Spinal cord (tissue), 10 donors: ENCODE measurements at places on chromosomes 3 and 15. TPM values are rescaled to one million over a fixed set of nuclear protein-coding genes. Genes with fewer than 3 reads are reported as not detected.

DNA sequence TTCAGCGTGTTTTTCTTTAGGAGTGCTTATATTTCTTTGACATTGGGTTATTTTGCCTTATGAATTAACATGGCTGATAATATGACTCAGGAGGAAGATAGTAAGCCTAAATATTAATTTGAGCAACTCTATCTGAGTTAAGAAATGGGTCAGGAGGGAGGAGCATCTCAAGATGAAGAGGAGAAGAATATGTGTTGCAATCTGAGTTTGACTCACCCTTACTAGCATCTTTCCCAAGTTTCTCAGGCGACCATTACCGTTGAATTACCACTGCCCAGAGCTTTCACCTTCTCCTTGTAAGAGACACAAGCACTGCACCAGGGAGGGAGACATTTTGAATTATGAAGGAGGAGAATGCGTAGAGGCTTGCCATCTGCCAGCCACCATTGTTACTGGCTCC lies 138.3 kb upstream of the MYRIP start:
- DNase-seq = no peak

The INSYN1 gene
- polyA plus RNA-seq = 127 TPM

GRCh38 chr3:15079091-15079490 lies 14.0 kb upstream of the MRPS25 start:
- no peak for DNase-seq

The LMCD1 gene
- polyA plus RNA-seq = 16.8 TPM

DNA sequence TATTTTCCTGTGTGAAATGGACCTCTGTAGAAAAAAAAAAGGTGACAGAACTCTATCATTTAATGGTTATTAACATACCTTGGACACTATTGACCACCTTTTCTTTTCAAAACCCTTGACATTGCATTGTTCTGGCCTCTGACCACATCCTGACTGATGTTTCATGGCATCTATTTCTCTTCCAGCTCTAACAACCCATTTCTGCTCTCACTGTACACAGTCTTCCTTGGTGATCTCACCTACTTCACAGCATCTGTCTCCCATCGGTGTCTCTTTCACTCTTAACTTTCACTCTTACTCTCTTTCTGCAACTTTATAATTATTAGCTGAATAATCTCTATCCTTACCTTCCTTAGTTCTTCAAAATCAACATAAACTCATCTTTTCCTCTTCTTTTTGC lies 217.4 kb upstream of the CD96 start:
- no peak for DNase-seq

GRCh38 chr3:173957646-173958045 lies 560.1 kb downstream of the NLGN1 start:
- no peak for DNase-seq

The GRK7 gene
- 0.21 TPM for polyA plus RNA-seq

The WNT5A gene
- 12.9 TPM for polyA plus RNA-seq

DNA sequence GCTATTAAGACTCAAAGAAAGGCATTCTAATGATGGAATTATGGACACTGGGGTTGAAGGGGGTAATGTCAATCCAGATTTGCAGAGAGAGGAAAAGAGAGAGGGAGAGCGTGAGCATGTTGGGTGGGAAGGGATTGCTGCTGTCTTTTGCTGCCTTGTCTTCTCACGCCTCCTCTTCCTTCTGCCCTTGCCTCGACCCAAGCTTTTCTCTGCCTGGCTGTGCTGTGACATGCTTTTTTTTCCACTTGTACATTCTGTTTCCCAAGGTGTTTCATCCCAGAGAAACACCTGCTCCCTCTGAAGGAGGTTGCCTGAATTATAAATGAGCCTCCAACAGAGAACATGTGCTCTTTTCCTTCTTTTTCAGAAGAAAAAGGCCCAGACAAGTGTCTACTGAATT lies 80.3 kb downstream of the BDH1 start:
- DNase-seq = no peak

GRCh38 chr3:132622761-132623160 lies 25.7 kb downstream of the ACKR4 start:
- no peak for DNase-seq

DNA sequence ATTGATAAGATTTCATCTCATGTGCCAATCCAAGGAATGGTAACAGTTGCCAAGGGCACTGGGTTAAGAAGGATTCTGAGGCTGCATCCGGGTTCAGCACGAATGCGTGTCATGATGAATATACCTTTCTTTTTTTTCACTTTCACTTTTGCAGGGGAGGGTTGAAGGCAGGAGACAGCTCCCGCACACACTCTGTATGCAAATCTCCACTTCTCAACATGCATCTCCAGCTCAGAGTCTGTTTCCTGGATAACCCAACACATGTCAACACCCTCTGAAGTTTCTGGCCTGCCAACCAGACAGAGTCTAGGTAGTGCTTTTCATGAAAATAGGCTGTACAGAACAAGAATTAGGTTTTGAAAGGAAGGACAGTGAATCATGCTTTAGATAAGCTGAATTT lies 21.6 kb downstream of the B4GALT4 start:
- DNase-seq = no peak

GRCh38 chr3:18723206-18723810 lies 298.2 kb upstream of the SATB1 start:
- DNase-seq = no peak

DNA sequence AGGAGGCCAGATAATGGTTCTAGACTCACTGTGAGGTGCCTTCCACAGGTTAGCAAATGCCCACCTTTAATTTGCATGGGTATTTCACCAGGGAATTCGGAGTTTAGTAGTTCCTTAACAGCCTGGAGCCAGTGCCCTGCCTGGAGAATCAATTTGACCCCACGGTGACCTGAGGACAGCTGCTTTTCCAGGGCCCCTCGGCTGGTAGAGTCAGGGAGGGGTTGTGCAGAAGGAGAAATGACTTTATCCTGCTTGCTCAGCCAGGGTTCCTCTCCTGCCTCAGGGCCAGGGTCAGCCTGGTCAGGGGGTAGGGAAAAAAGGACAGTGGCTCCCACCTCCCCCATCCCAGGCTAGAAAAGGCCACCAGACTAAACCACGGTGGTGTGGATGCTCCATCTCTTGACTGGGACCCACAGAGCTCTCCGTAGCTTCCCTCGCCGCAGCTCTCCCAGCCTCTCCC lies 12.0 kb downstream of the DLL4 start:
- DNase-seq = no peak

The ITIH1 gene
- polyA plus RNA-seq = 0.15 TPM
